ENCODE measurements at places on chromosomes 2 and 18. TPM values are rescaled to one million over a fixed set of nuclear protein-coding genes. Genes with fewer than 3 reads are reported as not detected.

The CYP27A1 gene
- total RNA-seq = 4.1 TPM

The CDH19 gene
- total RNA-seq = not detected

- DNase-seq = no peak
Measured at GRCh38 chr2:216776066-216776850, 80.9 kb upstream of the IGFBP5 start.

The AFF3 gene
- 0.18 TPM for total RNA-seq

- no peak for DNase-seq
Measured at GRCh38 chr2:203450561-203450960, 84.5 kb downstream of the RAPH1 start.

The FAM117B gene
- total RNA-seq = 0.26 TPM

The SERPINB11 gene
- total RNA-seq = not detected

- DNase-seq = no peak
Measured at GRCh38 chr2:141791521-141791920, 339.3 kb downstream of the LRP1B start.

The CRYGD gene
- not detected for total RNA-seq

DNA sequence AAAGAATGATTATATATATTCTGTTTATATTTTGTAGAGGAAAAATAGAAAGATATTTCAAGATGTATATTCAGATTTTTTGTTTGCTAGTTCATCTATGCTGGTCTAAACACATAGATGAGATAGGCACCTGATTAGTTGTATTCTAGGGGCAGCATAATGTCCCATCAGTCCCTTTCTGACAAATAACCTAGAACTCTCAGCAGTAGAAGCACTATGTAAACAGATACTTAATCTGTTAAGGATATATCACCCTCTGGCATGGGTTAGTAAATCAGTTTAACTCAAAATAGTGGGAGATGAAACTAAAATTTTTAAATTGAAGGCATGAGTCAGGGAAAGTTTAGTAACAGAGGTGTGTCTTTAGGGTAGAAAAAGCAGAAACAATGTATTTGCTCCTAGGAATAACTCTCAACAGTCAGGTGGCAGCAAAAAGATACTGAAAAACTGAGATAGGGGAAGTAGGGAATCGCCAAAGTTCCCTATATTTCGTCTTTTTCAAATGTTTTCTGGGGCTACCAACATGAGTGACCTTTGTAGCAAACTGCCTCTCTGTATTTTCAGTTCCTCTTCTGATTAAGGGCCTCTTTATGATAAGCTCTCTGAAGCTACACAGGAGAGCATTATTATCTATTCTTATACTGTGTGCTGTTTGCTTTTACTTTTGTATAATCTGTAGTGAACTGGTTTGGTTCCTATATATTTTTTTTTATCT, 5.7 kb downstream of the PPP1R1C start:
- no peak for DNase-seq

The DNAH7 gene
- under 0.01 TPM for total RNA-seq

DNA sequence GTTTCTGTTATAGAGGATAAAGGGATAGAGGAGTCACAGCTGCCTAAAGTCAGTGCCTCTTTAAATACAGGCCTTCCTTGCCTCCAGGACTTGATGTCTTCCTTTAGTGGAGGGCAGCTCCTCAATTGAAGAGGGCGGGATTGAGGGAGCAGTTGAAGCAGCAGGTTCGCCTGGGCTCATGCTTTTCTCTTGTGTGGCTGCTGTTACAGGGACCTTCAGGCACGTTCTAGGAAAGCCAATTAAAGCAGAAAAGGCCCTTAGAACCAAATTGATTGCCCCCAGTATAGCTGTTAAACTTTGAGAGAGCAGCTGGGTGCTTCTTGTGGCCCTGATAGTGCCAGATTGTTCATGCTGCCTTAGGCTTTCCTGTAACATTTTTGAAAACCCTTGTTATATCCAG, 42.0 kb upstream of the LTBP1 start:
- no peak for DNase-seq

DNA sequence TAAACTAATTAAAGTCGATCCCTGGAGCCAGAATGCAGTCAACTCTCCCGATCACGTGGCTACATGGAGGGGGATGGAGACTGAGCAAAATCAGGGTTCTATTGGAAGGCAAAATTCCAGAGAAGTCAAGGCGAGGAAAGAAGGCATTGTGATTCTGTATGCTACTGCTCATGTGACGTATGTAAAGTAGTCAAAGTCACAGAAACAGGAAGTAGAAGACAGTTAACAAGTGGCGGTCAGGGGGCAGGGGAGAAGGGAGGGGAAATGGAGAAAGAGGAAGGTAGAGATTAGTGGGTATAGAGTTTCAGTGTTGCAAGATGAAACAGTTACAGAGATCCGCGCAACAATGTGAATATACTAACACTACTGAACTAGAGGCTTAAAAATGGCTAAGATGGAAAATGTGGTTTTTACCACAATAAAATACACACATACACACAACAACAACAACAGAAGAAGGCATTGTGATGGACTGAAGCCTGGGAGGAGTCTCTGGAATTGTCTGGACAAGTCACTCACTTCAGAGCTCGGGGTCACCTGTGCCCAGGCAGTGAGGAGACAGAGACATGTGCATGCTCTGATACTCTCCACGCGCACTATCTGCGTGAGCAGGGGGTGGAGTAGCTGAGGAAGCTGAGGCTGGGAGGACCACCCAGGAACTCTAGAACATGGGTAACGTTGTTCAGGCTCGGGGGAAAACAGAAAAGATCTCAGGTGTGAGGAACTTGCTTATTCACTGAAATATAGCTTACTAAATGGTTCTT, 89.9 kb upstream of the CDCA7 start:
- no peak for DNase-seq

GRCh38 chr2:48448274-48449061, 81.5 kb upstream of the STON1 start:
- DNase-seq = no peak

GRCh38 chr2:71992036-71992435, 155.6 kb downstream of the CYP26B1 start:
- DNase-seq = no peak

DNA sequence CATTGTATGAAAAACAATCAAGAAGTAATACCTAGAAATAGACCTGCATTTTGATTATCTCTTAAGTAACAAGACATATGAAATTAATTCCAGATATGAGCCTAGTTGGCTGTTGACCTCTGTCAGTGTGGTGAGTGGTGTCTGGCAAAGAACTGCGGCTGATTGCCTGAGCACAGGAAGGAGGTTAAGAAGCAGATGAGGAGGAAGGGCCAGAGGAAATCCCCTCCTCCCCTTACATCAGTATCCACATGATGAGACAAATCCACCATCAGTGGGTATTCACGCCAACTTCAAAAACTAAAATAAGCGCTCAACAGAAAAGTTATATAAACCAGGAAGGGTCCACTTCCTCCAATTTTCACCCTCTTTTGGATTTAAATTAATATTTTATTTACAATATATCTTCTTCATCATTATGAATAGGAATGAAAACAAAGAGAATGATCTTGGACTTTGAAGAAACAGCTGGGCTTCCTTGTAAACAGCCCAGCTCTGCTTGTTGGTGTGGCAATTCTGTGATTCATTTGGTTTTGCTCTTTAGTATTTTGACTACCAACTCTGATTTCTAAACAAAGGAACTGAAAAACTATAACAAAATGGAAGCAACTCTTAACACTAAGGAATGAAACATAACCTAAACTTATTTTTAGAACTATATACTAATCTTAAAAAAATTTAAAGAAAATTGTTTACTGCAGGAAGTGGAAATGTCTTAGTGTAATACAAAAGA, 27.3 kb downstream of the RFTN2 start:
- DNase-seq = no peak

The MC4R gene
- total RNA-seq = not detected
